Activated B cell treated with CpG ODN at 0.5 μM for 24 hours (primary cell): ENCODE measurements at places on chromosomes 4 and X. TPM values are rescaled to one million over a fixed set of nuclear protein-coding genes. Genes with fewer than 3 reads are reported as not detected.

MYOZ2 gene
- not detected in 2 replicates for total RNA-seq

MAGEA2 gene
- not detected in 2 replicates for total RNA-seq

BANK1 gene
- total RNA-seq = 307 and 336 TPM in 2 replicates

GABRG1 gene
- not detected in 2 replicates for total RNA-seq

VSIG4 gene
- not detected in 2 replicates for total RNA-seq

CRMP1 gene
- total RNA-seq = 0.09 TPM in 1 of 2 replicates, not detected in the other

OPN1MW gene
- not detected in 2 replicates for total RNA-seq

EXOC1L gene
- not detected in 2 replicates for total RNA-seq

RAB28 gene
- total RNA-seq = 16.0 and 16.9 TPM in 2 replicates

HMGB3 gene
- total RNA-seq = 1.7 and 2.5 TPM in 2 replicates

DDX53 gene
- total RNA-seq = not detected in 2 replicates

TBX22 gene
- total RNA-seq = not detected in 2 replicates

- DNase-seq = no peak
Observed at GRCh38 chrX:19162851-19163250, 40.6 kb upstream of the ADGRG2 start.

- no peak for DNase-seq
Observed at GRCh38 chr4:20248155-20248558, 3.5 kb upstream of the SLIT2 start.

DNA sequence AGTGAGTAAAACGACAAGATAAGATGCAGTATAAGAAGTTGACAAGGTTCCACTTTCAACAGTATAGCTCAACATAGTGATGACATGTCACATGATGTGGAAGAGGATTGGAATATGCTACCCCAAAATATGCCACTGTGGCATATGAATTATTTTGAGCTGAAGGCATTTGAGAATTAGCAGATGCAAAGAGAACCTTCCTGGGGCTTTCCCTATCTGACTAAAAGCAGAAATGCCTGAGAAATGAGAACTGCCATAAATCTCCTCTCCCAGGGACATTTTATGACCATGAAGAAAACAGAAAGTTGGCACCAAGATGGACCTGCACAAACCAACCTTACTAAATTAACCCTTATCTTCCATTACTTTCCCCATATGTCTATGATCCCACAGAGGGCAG, 24.8 kb downstream of the CDKN2AIP start:
- DNase-seq = no peak

GRCh38 chrX:46788902-46789301, 30.0 kb upstream of the SLC9A7 start:
- DNase-seq = no peak

DNA sequence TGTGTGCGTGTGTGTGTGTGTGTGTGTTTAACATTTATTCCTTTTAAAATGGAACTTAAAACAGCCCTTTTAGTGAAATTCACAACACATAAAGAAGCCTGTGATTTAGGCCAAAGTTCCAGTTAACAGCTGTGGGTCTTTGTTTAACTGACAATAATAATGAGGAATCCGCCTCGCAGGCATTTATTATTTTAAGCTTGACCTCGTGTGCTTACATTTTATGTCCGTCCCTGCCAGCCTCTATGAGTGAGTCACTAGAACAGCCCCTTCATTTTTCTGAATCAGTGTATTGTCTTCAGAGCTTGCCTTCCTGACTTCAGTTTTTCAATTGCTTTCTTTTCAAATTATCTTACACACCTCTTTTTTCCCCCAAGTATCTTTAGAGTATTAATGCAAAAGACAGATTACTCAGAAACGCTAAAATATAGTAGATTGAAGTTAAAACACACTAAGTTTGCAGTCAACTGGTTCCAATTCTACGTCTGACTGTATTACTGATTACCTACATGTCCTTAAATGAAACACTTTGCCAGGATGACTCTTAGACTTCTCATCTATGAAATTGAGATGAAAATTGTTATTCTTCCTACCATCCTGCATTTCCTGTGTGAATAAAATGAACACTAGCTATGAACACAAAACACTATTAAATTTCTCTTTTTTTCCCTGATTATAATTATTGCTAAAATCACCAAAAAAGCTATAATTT, 319.6 kb upstream of the HS3ST1 start:
- DNase-seq = no peak

DNA sequence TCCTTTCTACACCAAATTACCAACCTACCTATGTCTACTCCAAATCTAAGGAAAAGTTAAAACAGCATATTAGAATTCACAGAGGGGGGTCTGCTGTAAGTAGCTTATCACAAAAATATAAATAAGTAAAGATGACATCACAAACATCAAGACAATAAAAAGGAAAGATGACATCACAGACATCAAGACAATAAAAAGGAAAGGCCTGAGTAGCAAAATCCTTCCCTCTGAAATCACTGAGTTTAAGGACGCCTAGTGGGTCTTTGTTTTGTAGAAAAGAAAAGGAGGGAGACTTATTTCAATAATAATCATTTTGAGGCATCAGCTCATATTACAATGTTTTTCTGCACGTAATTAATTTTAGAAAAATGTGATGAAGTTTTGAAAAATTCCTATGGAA, 707.0 kb upstream of the GRID2 start:
- DNase-seq = no peak

- no peak for DNase-seq
Observed at GRCh38 chrX:153549807-153550206, 32.4 kb downstream of the ATP2B3 start.

- DNase-seq = no peak
Observed at GRCh38 chr4:20109391-20109790, 142.3 kb upstream of the SLIT2 start.

DNA sequence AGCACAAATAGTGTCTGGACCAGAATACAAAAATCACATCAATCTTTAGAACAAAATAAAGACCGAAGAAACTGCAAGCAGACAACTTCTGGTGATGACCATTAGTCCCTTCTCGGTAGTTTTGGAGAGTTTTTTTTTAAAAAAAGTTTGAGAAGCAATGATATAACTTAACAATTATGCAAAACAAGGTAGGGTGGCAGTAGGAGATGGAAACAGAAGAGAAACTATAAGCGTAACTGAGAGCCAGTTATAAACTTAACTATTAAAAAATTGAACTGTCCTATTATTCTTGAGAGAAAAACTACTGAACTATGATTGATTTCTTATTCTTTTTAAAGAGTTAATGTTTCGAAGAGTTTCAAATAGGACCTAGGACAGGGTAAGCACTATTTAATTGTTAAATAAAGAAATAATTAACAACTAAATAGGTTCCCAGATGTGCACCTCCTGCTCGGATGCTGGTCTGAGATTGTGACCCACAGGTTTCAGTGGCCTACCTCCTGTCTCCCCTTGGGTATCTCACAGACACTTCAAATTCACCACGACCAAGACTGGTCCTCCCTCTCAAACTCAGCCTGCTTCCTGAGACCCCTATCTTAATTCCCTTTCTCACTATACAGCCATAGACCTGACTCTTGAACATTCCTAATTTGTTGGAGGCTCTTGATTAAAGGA, 81.3 kb downstream of the LEF1 start:
- DNase-seq = no peak

- DNase-seq = no peak
Observed at GRCh38 chrX:11185861-11186260, 74.7 kb downstream of the HCCS start.

GRCh38 chr4:119041951-119042560, 93.6 kb upstream of the MYOZ2 start:
- DNase-seq = no peak

GRCh38 chrX:150504397-150505182, 63.8 kb upstream of the MTM1 start:
- DNase-seq = no peak

DNA sequence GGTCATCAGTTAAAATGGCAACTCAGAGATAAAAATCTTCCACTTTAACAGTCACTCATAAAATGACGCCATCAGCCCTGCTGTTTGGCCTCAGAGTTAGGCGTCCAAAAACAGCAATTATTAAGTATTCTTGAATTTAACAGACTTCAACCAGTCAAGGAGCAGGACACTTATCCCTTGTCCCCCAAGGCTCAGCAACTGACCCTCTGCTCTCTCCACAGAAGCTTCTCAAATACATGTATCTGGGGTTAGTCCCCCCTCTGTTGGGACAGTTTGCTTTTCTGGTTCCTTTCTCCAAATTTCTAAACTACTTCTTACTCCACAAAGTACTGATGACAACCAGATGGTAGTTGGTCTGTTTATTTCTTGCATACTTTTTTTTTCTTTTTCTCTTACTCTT, 54.4 kb downstream of the SOD3 start:
- no peak for DNase-seq

DNA sequence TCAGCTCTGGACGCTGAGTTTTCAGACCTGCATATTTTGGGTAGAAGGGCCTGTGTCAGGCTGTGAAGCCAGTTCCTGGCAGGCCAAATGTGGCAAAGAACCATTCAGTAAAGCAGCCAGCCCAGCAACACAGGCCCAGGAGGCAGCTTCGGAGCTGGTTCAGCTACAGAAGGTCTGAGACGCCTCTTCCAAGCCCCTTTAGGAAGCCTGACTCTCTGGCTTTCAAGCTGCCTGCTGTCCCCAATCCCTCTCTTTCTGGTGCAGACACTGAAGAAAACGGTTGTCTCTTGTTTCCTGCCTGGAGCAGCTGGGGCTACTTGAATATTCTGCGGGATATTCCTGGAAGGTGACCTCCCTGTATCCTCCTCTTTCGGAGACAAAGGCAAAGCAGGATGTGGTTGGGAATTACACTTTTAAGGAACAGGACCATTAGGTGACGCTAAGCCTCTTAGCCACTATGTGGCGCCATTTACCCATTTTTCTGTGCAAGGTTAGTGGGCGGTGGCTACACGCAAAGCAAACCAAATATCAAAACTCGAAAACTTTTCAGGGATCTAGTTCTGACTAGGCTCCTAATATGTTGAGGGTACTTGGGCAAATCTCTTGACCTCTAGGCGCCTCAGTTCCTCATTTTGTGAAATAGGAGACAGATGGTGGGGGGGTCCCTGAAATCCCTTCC, 47.2 kb upstream of the LAS1L start:
- no peak for DNase-seq

DNA sequence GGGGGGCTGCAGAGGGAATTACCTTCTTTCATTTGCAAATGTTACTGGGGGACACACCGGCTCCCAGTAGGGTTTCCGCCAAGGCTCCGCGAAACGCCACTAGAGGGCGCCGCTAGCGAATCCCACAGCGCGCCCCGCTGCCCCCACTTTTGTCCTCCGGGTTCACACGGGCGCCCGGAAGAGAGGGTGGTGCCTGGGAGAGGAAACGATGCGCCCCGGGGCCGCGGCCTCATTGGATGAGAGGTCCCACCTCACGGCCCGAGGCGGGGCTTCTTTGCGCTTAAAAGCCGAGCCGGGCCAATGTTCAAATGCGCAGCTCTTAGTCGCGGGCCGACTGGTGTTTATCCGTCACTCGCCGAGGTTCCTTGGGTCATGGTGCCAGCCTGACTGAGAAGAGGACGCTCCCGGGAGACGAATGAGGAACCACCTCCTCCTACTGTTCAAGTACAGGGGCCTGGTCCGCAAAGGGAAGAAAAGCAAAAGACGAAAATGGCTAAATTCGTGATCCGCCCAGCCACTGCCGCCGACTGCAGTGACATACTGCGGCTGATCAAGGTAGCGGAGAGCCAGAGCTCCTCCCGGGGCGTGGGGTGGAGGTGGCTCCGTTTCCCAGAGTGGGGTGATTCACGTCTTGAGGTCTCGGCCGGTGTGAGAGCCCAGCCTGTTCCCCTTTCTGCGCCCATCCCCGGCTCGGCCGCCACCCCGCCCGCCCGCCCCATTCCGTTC, at the start of gene SAT1:
Gene SAT1, plus strand, starts transcription at position 311 of the 726 bp plus-strand sequence. Its CDS starts 179 bp downstream, at position 490.
- peak; percentile 78 for DNase-seq

DNA sequence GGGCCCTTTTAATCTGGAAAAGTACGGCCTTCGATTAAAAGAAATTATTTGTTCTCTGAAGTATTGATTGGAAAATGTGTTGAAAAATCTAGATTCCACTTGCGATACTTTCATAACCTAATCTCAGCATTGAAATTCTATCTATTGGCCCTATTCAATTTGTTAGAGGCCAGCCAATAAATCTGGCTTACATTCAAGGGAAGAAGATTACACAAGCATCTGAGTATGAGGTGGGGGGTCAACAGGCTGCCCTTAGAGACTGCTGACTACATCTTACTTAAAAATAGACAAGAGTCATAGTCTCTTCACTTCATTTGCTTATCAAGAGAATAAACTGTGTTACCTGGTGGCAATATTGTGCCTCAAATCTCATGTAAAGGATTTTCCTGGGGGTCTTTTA, 248.0 kb upstream of the KCNIP4 start:
- DNase-seq = no peak
